ENCODE measurements at places on chromosomes 12 and 14.

GRCh38 chr12:124651516-124652273 lies 84.3 kb upstream of the NCOR2 start:
- H3K36me3 ChIP-seq = no peaks in the 10 kb centered on the region
- peaks cover 38% of the 10 kb centered on the region for H3K4me1 ChIP-seq
- peak overlapping the region; percentile 46 for H3K27ac ChIP-seq
- no peak overlapping the region for H3K4me3 ChIP-seq
- DNase-seq = no peak
- H3K27me3 ChIP-seq = peaks cover 22% of the 10 kb centered on the region

DNA sequence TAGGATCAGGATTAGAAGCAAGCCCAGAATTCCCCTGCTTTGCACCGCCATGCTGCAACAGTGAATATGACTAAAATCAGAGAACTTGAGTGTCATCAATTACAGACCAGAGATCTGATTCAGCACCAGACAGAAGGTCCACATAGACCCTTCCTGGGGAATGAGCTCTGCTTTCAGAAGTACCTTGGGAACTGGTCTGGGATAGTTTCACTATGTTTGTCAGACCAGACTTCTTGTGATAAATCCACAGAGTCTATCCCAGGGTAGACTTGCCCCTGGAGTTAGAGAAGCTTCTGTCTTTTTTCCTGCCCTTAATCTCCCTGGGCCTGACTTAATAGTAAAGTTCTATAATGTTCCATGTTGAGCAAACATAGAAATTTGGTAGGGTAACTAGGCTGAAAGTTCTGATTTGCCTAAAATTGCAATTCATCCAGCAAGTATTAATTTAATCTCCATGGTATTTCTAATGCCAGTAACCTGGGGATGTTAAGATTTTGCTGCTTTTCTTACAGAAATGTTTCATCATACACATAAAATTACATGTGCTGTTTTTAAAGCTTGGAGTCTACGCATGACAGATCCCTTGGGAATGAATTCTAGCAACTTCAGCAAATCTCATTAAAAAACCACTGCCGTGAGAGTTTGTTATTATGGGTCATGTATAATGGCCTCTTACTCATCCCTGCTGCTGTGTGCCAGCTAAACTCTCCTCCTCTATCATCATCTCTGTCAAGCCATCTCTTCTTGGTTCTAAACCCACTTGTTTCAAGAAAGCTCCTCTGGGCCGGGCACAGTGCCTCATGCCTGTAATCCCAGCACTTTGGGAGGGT lies 61.3 kb upstream of the METAP2 start:
- H3K4me1 ChIP-seq = no peaks in the 10 kb centered on the region
- peaks cover 4% of the 10 kb centered on the region for H3K27me3 ChIP-seq
- no peaks in the 10 kb centered on the region for H3K36me3 ChIP-seq
- no peak for DNase-seq
- H3K27ac ChIP-seq = no peak overlapping the region

GRCh38 chr12:19171731-19172130 lies 42.2 kb downstream of the PLEKHA5 start:
- no peak overlapping the region for H3K27ac ChIP-seq
- H3K36me3 ChIP-seq = no peaks in the 10 kb centered on the region
- H3K27me3 ChIP-seq = peaks cover 2% of the 10 kb centered on the region
- H3K4me1 ChIP-seq = peaks cover 30% of the 10 kb centered on the region
- H3K4me3 ChIP-seq = no peak overlapping the region

- H3K36me3 ChIP-seq = no peaks in the 10 kb centered on the region
- no peak overlapping the region for H3K4me3 ChIP-seq
- no peak overlapping the region for H3K27ac ChIP-seq
- H3K4me1 ChIP-seq = no peaks in the 10 kb centered on the region
Observed at GRCh38 chr12:84814664-84815245, 97.8 kb downstream of the SLC6A15 start.

DNA sequence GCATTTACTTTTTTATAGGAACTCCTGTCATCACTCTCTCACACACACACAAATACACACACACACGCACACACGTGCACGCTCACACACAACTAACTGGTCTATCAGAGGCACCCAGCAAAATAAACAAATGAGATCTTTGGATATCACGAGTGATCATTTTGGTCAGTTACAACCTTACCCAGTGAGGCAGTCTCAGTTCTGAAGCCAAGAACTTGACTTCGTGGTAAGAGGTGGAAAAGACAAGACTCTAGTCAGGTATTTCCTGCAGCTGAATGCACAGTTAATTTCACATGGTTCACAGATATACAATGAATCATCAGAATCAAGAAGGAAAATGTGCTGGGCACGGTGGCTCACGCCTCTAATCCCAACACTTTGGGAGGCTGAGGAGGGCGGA lies 39.4 kb downstream of the ATF7 start:
- H3K27me3 ChIP-seq = no peaks in the 10 kb centered on the region
- no peak overlapping the region for H3K4me3 ChIP-seq

DNA sequence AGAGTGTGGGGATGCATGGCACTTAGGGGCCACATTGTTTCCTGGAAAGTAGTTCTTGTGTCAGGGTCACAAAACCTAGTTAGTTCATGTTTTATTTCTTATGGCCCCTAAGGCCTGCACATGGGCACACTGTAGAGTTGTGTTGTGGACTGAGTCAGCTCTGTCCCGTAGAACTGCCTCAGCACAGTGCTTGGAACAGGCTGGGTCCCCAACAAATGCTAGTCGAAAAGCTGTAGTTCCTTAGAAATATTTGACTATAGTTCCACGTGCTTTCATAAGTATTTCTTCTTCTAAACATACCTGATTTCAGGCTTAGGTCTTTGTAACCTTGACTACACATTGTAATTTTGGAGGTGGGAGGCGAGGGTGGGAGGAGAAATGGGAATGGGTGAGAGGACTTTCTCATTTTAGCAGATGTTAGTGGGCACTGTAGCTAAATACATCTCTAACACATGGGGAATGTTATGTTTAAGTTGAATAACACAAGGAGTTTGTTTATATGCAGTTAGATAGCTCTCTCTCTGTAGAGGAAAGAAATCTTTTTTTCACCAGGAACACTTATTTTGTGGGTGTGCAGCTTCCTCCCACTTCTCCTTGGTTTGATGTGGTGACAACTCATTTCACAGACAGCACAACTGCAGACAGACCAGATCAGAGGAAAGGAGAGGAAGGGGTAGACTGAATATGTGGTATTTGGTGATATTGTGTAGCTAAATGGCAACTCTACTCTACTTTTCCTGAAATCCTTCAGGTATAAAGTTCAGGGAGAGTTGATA lies 39.5 kb upstream of the DACT1 start:
- no peak overlapping the region for H3K27ac ChIP-seq
- H3K27me3 ChIP-seq = peaks cover 2% of the 10 kb centered on the region
- no peak overlapping the region for H3K4me3 ChIP-seq
- H3K4me1 ChIP-seq = no peaks in the 10 kb centered on the region
- no peak for DNase-seq

- no peak overlapping the region for H3K4me3 ChIP-seq
- H3K36me3 ChIP-seq = no peaks in the 10 kb centered on the region
- H3K27ac ChIP-seq = no peak overlapping the region
- no peak for DNase-seq
Observed at GRCh38 chr14:87866116-87866515, 126.9 kb downstream of the GALC start.

DNA sequence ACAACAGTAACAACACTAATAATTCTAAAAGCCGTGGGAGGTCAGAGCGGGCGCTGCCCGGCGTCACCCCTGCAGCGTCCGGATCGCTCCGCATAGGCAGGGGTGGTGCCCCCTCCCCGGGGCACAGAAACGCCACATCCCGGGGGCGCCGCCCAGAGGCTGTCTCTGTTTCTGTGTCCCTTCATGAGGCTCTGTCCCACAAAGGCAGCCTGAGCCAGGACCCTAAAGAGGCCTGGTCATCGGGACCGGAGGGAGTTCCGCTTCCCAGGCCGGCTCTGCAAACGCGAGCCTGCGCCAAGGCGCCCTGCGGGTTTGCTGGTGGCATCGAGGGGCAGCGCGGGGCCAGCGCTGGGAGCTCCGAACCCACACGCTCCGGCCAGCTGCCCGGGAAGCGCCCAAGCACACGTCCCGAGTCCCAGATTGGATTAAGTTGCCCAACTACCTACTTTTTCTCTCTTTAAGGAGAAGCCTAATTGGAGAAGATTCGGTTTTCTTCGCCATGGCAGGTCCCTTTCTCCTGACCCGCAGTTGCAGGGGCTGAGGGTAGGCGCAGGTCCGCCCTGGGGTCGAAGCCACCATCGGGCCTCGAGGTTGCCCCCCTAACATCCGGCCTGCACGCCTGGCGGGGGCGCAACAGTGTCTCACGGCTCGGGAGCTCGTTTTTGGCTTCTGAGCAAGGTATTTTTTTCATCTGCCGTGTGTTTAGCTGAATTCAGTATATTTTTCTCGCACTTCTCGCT lies 421.7 kb downstream of the VRK1 start:
- peak overlapping the region; percentile 74 for H3K4me3 ChIP-seq
- no peaks in the 10 kb centered on the region for H3K27me3 ChIP-seq
- peak; percentile 47 for DNase-seq

GRCh38 chr12:13069380-13069779 lies 25.2 kb downstream of the FAM234B start:
- DNase-seq = peak; percentile 70
- peaks cover 5% of the 10 kb centered on the region for H3K36me3 ChIP-seq
- peak overlapping the region; percentile 83 for H3K27ac ChIP-seq

- no peaks in the 10 kb centered on the region for H3K27me3 ChIP-seq
- H3K4me1 ChIP-seq = no peaks in the 10 kb centered on the region
- no peak for DNase-seq
- no peak overlapping the region for H3K4me3 ChIP-seq
Observed at GRCh38 chr12:112932485-112933128, 5.7 kb upstream of the OAS3 start.

- DNase-seq = no peak
- H3K27ac ChIP-seq = peak overlapping the region; percentile 48
- H3K4me1 ChIP-seq = peaks cover 6% of the 10 kb centered on the region
- no peaks in the 10 kb centered on the region for H3K36me3 ChIP-seq
Observed at GRCh38 chr12:96107236-96107635, 71.8 kb upstream of the LTA4H start.

GRCh38 chr14:24673534-24674203 lies 39.7 kb upstream of the GZMB start:
- no peak overlapping the region for H3K27ac ChIP-seq
- H3K36me3 ChIP-seq = no peaks in the 10 kb centered on the region
- no peak for DNase-seq
- no peaks in the 10 kb centered on the region for H3K4me1 ChIP-seq
- no peak overlapping the region for H3K4me3 ChIP-seq

DNA sequence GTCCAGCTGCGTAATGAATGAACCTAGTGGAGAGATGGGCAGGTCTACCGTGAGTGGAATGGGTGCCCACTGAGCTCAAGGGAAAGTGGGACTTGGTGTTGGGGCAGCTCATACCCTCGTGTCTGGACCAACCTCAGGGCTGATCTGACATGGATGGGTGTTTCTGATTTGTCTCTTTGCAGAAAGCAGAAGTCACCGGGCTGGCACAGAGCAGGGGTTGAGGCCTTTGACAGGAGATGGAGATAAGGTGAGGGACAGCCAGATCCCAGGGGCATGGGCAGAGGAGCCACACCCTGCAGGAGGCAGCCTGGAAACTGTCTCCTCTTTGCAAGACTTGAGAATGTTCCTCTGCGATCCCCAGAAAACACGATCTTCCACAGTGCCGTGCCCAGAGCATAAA lies 20.9 kb upstream of the PPP1CC start:
- H3K27ac ChIP-seq = no peak overlapping the region
- no peak overlapping the region for H3K4me3 ChIP-seq
- H3K27me3 ChIP-seq = peaks cover 3% of the 10 kb centered on the region
- no peak for DNase-seq
- no peaks in the 10 kb centered on the region for H3K36me3 ChIP-seq
- H3K4me1 ChIP-seq = no peaks in the 10 kb centered on the region

DNA sequence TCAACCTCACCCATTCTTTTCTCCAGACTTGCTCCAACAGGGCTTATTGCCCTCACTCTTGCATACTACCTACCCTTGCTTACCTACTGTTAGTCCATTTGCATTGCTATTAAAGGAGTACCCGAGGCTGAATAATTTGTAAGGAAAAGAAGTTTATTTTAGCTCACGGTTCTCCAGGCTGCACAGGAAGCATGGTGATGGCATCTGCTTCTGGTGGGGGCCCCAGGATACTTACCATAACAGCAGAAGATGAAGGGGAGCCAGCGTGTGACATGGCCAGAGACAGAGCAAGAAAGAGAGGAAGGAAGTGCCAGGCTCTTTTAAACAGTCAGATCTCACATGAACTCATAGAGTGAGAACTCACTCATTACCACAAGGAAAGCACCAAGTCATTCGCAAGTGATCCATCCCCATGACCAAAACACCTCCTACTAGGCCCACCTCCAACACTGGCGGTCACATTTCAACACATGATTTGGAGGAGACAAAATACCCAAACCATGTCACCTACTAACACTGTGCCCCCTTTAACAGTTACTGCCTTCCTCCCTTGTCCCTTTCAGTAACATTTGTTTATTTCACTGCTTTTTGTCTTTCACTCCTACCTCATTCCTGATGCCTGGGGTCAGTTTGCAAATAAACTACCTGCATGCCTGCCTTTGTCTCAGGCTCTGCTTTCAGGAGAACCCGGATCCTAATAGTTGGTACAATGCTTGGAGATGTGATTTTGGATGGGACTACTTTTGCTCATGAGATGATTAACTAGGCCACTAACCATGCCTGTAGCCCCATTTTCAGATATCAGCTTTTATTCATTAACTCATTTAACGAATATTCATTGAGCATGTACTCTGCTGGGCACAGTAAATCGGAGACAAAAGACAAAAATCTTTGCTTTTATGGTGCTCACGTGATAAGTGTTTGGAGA lies 41.6 kb upstream of the CSRP2 start:
- no peaks in the 10 kb centered on the region for H3K27me3 ChIP-seq
- no peaks in the 10 kb centered on the region for H3K36me3 ChIP-seq
- no peak overlapping the region for H3K27ac ChIP-seq
- no peak for DNase-seq

DNA sequence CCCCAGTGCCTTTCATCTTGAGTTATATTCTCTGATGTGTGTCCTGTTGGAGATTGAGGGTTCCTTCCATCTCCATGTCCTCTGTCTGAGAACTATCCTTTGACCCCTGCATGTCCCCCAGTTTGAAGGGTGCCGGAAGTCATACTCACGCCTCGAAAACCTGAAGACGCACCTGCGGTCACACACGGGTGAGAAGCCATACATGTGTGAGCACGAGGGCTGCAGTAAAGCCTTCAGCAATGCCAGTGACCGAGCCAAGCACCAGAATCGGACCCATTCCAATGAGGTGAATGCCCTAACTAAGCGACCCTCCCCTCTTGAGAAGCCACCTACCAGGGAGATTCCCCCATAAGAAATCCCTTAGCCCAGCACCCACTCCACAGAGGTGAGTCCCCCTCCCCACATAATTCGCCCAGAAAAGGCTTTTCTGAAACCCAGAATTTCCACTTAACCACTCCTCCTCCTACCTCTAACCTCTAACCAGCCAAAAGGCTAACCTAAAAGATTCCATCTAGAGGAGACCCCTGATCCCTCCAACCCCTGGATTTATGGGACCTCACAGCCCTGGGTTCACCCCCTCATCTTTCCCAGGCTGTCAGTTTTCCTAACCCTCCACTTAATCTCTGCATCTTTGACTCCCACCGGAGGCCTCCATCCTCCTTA lies 7.8 kb downstream of the GLI1 start:
- DNase-seq = no peak
- peak overlapping the region; percentile 29 for H3K27ac ChIP-seq
- peaks cover 4% of the 10 kb centered on the region for H3K4me1 ChIP-seq
- H3K27me3 ChIP-seq = peaks cover 17% of the 10 kb centered on the region

- no peak overlapping the region for H3K4me3 ChIP-seq
- H3K4me1 ChIP-seq = no peaks in the 10 kb centered on the region
- H3K27ac ChIP-seq = no peak overlapping the region
- H3K36me3 ChIP-seq = peaks cover 4% of the 10 kb centered on the region
- H3K27me3 ChIP-seq = no peaks in the 10 kb centered on the region
- DNase-seq = no peak
Observed at GRCh38 chr14:90732139-90732538, 84.1 kb downstream of the TTC7B start.

Measured in glutamatergic neuron (in vitro differentiated cells).